ENCODE measurements at places on chromosomes 7 and 10.

- DNase-seq: no peak
Observed at GRCh38 chr7:80934321-80934720, 15.5 kb upstream of the SEMA3C start.

- no peak for DNase-seq
Observed at GRCh38 chr10:27450225-27450624, 53.9 kb upstream of the RAB18 start.

DNA sequence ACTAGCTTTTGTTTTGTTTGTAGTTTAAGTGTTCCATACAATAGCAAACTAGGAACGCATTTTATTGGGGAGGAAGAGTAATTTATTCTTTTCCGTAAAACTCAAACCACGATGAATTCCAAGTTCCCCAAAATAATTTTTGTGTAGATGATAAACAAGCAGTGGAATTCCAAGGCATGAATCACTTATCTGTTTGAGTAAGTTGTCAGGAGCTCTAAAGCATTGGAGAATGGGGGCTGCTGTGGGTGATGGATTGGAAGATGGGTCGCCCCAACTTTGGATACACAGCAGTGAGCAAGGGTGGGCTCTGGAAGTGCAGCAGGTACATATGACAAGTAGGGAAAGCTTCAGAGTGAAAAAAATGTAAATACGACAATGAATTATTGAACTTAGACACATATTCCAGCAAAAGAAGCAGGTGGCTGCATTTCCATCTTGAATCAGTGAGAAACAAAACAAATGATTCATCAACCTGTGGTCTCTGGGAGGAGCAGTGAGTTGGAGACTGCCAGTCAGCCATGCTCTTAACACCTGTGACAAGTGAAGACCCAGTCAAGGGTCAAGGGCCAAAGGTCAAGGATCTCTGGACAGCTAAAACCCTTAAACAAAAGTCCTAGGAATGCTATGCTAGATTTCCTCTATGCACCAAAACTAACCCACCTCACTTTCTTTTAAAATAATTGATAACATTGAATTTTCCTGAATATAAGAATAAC lies 34.2 kb upstream of the ADRB1 start:
- DNase-seq: no peak

DNA sequence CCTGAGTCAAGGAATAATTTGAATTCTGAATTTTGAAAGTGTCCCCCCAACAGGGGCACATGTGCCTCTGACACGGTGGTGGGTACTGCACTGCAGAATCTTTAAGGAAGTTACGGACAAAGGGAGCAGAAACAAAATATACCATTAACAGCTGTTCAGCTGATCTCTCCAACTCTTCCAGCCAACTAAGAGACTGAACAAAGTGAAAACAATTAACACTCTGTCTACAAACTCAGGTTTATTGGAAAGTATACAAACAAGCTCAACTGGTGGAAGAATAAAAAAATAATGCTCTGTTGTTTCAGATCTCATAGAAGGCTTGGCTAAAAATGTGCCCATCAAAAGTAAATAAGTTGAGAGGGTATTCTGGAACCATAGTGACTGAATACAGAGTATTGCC lies 34.4 kb downstream of the ASB4 start:
- DNase-seq: no peak

DNA sequence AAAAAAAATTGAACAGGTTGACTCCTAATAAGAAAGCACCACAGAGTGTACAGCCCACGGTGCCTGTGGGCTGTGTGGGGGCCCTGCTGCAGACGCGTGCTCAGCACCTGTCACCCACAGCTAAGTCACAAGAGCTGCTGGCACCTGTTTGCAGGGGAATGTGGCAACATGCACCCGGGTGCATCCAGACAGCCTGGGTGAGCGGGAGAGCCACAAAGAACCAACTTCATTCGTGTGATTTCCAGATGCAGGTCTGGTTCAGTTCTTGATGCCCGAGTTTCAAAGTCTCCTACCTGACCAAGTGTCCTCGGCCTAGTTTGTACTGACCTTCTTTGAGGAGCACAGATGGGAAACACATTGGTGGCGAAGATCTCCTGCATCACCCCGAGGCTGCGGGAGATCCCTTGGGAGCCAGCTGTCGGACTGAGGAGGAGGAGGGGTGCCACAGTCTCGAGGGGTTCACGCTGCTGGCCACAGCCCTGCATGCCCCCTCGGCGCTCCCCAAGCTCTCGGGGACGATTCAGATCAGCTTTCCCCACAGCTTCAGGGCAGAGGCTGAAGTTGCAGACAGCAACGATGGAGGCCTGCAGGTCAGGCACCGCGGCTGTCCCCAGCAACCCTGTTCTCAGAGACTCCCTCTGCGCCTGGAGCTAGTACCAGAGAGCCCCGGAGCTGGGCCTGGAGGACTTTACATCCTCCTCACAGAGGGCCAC lies 35.3 kb downstream of the AMZ1 start:
- no peak for DNase-seq

GRCh38 chr7:53351681-53352080 lies 316.2 kb downstream of the POM121L12 start:
- DNase-seq: no peak
